ENCODE measurements at places on chromosomes 4 and X.

GRCh38 chr4:138864961-138865720 lies 150.4 kb upstream of the NOCT start:
- DNase-seq = no peak

GRCh38 chrX:108123591-108124366 lies 32.2 kb downstream of the ATG4A start:
- no peak for DNase-seq

DNA sequence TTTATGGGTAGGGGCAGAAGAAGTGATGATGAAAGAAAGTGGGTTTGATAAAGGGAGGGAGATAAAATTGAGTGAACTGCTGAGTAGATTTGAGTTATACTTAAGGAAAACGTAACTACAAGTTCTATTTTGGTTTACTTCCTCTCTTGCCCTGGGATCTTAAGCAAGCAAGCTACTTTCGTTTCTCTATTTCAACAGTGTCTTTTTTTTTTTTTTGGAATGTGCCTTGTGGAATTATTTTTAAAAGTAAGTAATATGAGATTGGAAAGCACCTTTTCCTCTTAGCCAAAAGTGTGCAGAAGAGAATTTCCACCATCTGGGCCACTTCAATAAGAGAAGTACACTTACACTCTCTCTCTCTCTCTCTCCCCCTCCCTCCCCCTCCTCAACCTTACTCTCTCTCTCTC lies 16.0 kb upstream of the C4orf36 start:
- DNase-seq = no peak

DNA sequence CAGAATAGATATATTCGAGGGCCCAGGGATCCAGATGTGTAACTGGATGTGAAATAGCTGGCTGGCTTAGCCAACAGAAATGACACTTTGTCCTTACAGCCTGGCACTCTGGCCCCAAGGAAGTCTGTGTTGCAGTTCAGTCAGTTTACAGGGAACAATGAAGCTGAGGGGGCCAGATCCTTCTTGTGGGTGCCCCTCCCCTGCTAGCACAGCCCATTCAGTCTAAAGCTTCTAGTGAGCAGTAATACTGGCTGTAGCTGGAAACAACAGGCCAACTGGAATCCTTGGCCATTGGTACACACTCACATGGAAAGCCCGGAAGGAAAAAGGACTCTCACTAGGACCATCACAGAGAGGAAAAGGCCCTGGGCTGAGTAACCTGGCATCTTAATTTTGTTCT lies 22.7 kb upstream of the CD40LG start:
- DNase-seq = no peak

GRCh38 chrX:137695417-137695816 lies 129.5 kb downstream of the ZIC3 start:
- DNase-seq = no peak

- no peak for DNase-seq
Measured at GRCh38 chr4:117699595-117699994, 334.7 kb upstream of the NDST3 start.

DNA sequence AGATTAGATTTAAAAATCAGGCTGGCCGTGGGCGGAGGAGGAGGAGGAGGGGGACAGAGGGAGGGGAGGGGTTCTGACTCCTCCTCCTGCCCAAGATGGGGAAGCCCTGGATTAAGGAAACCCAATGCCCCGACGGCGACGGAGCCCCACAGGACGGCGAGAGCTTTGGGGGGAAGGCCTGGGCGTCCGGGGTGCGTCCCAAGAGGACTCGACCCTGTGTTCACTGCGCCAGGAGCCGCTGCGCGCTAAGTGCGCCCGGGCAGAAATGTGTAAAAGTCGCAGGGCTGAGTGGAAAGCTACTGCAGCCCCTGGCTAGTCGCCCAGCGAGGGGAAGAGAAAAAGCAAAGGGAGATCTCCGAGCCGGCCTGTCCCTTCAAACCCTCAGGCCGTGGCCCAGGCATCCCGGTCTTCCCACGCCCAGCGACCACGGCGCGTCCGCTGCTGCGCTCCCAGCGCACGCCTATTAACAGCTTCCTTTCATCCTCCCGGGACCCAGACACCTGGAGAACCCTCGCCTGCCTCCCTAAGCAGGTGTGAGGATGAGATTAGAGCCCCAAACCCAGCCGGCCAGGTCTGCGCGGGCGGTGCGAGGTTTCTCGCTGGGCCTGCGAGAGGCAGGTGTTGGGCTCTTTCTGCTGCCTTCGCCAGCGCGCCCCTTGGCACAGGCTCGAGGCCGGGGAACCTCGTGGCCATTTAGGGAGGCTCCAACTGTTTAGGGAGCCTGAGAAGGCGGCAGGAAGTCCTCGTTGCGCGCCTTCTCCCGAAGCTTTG lies 1.4 kb upstream of the RPS6KA3 start:
- DNase-seq = no peak

Measured in fibroblast of skin of left biceps (primary cell).